ENCODE measurements at places on chromosomes 11 and 22.

- DNase-seq, result no peak
Measured at GRCh38 chr11:70886676-70887541, 365.5 kb downstream of the SHANK2 start.

- no peak for DNase-seq
Measured at GRCh38 chr22:27749597-27750225, 51.8 kb downstream of the MN1 start.

DNA sequence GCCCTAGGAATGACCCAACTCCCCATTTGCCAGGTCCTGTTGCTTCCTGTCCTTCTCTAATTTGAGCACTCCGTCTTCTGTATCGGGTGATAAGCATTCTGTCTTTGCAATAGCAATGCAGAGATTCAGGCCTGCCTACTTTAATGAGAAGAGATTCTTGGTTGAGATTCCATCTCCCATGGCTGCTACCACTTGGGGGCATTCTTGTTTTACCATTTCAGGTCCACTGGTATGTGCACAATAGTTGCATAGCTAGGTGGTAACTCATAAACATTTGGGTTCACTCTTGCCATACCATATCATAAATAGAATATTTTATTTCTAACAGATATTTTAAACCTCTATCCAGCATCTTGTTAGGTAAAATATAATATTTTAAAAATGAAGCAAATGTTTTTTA is 34.4 kb upstream of the CALCB start:
- no peak for DNase-seq

- DNase-seq, result no peak
Measured at GRCh38 chr22:43851058-43851978, 11.0 kb downstream of the SULT4A1 start.

- no peak for DNase-seq
Measured at GRCh38 chr22:24099666-24100065, 81.6 kb upstream of the SUSD2 start.

GRCh38 chr11:7511401-7511800 is 2.4 kb upstream of the PPFIBP2 start:
- no peak for DNase-seq

DNA sequence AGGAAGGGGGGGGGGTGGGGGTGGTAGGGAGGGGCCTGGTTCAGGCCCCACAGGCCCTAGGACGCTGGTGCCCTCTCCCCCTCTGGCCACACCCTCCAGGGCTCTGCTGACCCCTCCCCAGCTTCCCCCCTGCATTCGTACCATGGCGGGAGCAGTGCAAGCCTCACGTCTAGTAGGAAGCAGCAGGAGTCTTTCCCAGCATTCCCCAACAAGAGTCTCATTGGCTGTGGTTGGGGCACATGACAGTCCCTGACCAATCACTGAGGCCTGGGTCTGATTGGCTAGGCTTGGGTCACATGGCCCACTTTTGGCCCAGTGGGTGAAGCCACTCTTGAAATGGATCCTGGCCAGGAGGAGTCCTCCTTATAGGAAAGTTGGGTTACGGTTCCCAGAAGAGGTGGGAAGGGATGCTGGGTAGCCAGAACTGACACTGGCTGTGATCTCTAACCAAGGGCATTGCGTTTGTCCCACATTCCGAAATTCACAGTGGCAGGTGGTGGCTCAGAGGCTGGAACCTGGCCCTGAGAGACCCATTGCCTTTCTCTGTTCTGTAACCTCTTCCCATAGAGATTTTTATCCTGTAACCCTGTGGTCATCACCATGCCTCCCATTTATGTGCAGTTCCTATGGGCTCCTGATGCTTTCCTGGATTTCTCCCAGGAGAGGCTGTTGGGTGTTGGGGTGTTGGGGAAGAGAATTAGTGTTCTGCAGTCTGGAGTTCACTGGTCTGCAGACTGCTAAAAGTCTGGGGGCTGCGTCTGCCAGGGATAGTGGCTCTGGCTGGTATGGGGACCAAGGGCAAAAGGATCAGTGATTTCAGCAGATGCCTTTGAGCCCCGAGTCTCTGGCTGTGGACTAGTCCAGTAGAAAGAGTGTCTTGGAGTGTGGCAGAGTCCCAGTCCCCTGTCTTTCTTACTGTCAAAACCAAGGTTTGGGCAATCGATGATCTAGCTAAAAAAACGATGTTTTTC is 58.9 kb upstream of the MYEOV start:
- no peak for DNase-seq

DNA sequence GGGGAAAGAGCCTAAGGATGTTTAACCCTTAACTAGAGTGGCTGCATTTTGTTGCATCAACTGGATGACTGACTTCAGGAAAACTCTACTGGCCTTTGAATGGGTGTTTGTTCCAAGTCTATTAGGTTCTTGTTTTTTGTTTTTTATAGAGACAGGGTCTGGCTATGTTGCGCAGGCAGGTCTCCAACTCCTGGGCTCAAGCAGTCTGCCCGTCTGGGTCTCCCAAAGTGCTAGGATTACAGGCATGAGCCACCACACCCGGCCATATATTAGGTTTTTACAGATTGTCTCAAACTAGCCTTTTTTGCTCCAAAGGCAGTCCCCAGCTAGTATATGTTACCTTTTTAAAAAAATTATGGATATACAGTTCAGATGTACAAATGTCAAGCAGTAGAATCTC is 1.1 kb downstream of the SMARCB1 start:
- DNase-seq, result no peak

DNA sequence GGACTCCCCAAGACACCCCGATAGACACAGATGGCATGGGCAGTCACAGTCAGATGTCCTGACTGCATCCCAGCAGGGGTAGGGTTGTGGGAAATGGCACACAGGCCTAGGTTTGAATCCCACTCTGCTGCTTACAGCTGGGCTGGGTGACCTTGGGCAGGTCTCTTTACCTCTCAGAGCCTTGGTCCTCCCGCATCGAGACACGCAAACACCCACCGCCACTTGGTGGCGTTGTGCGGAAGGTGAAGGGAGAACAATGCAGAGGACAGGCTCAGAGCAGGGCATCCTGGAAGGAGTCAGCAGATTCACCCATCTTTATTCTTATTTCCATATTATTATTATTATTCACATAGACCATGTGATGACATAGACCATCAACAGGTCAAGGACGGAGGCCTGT is 140.5 kb downstream of the MIAT start:
- DNase-seq, result no peak

DNA sequence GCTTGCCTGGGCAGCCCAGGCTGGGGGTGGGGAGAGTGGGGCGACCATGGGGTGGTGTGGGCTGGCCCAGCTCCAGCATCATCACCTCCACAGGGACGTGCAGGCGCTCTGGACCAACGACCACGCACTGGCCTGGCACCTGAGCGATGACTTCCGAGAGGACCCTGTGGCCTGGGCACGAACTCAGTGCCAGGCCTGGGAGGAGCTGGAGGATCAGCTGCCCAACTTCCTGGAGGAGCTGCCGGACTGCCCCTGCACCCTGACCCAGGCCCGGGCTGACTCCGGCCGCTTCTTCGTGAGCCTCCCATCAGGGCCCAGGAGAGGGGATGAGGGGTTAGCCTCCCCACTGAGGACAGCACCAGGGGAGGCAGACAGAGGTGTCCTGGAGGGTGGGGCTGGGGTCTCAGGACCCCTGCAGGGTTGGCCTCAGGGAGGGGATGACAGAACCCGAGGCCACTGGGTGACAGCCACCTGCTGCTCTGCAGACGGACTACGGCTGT is 3.8 kb downstream of the SUSD2 start:
- no peak for DNase-seq

DNA sequence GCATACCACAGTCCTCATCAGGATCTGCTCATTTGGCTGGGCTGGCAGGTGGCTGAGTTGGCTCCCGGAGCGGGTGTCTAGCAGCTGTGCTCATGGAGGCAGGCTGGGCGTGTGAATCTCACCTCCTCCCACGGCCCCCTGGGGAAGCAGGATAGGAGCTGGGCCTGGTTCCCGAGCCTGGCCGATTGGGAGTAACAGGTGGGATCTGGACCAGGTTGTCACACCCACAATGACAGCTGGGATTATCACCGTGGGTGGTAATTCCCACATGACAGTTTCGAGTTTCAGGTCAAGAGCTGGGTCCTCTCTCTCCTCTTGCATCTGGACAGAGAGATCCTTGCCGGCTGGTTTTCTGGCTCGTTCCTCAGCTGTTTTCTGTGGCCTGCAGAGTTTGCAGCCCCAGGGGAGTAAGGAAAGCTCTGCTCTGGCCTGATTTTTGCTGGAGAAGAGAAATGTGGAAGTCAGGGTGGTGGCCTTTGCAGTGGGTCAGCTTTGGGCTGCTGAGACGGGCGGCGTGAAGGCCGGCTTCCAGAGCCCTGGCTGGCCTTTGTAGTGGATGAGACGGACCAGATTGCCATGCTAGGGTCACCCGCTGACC is 57.0 kb downstream of the BCR start:
- DNase-seq, result no peak

GRCh38 chr11:62322524-62322923 is 14.7 kb upstream of the ASRGL1 start:
- DNase-seq, result no peak

- peak; percentile 45 for DNase-seq
Measured at GRCh38 chr11:16935518-16936302, 78.5 kb downstream of the PLEKHA7 start.

- peak; percentile 86 for DNase-seq
Measured at GRCh38 chr11:69888483-69889181, 69.4 kb upstream of the FGF3 start.

DNA sequence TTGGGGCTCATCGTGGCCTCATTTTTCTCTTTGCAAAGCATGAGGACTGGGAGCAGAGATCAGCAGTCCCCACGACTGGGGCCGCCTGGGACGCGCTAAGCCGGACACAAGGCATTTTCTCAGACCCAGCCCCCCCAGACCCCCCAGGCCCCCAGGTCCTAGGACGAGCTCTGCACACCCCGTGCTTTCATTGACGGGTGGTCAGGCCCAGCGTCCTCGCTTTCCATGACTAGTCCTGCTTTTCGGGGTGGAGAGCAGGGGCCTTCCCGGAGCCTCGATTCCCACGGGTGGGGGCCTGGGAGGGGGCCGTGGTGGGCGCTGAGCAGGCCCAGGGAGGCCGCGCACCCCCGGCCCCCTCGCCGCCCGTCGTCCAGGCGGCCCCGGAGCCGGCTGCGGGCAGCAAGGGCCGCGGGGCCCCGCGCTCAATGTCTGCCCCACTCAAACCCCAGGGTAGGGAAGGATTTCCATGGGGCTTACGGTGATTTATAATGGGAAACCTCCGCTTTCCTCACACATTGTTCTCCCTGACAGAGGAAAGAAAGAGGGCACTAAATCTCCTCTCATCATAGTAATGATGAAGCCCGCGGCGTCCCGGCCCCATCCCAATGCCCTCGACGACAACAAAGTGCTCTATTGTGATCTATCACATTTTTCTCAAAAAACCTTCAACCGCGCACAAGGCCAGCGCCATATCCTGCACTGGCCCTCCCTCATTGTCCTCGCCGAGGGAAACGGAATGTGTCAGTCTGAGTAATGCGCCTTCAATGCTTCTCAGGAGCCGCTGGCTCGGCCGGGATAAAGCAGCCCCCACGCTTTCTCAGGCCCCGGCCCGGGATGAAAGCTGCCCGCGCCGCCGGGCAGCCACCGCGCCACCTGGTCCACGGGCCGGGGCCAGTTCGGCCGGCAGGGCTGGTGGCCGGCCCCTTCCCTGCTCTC is 10.4 kb upstream of the LINC01488 start:
- no peak for DNase-seq

DNA sequence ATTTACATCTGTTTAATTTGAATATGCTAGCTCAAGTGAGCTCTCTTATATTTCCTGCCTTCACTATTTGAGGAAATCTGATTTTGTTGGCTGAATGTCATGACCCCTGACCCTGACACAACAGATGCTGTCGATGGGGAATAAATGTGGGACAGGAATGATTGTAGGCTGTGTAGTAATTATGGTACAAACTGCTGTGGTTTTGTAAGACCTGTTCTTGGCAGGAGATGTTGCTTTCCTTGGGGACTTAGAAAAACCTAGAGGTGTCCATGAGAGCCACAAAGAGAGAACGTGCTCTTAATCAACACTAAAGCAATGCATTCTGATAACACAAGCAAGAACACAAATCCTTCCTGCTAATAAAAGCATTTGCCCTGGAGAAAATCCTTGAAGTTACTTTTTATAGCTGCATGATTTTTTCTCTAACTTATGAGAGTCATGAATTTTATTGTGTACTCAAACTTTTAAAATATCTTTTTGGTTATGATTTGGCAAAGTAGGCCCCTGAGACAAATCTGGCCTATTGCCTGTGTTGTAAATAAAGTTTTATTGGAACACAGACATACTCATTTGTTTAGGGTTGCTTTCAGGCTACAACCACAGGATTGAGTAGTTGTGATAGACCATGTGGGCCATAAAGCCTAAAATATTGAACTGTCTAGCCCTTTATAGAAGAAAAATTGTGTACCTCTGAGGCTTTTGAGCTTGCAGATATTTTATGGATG is 90.2 kb downstream of the DDX10 start:
- DNase-seq, result no peak

DNA sequence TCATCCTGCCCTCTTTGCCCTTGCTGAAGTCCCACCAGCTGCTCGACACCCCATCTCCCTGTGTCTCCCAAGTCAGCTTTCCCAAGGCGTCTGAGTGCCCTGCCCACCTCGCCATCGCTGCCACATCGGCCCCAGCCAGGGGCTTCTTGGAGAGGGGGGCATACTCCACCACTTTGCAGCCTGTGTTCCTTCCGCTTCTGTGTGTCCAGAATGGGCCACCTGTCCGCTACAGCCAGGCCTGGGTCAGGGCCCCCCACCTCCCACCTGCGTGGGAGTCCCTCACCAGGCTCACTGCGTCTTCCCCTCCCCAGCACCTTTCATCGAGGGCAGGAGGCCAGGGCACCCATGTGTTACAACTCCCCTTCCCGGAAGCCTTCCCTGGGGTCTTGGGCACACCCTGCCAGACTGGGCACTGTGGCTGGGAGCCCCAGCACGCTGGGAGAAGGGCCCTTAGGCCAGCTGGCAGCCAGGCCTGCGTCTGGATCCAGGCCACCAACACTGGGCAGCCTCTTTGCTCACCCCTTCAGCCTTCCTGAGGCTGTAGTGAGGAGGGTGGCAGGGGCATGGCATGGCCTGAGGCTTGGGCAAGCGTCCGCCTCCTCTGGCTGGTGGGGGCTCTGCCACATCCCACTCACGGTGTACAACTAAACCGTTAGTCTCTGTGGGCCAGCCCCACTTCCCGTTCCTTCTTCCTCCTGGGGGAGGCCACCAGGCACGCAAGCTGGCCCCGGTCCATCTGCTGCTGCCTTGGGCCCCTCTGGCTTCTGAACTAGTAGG is 13.4 kb downstream of the CPT1A start:
- DNase-seq, result no peak

All from Calu3 (cell line).